Left ventricle myocardium superior (tissue), 1 donor: ENCODE measurements at places on chromosomes 1 and 21. TPM values are rescaled to one million over a fixed set of nuclear protein-coding genes. Genes with fewer than 3 reads are reported as not detected.

GRCh38 chr1:245807954-245808719, 653.4 kb downstream of the KIF26B start:
- DNase-seq: no peak

DNA sequence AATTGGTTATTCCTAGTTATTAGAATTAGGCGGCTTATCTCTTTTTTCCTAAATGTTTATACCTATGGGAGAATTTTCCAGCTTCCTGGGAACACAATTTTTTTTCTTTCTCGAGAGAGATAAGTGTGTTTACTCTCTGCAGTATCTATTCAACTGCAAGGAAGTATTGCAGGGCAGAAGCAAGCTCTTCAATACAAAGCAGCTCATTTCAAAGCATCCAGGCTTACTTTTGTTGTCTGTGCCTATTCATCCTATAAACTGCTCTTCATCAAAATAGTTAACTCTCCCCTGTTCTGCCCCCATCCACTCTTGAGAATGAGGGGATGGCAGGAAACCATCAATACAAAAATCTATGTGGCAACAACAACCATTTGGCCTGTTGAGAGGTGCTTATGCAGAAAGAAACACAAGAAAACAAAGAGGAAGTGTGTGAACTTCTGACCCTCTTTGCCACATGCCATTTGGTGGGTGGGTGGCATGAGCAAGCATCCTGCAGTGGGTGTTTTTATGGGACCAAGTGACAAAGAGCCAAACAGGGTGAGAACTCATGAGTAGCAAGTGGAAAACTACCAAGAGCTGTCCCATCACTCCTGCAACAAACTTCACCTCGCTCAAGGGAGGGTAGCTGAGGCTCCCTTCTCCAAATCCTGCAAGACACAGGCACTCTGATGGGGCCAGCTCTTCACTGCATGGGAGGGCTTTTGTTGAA, 50.6 kb upstream of the MRPS6 start:
- DNase-seq: no peak

DNA sequence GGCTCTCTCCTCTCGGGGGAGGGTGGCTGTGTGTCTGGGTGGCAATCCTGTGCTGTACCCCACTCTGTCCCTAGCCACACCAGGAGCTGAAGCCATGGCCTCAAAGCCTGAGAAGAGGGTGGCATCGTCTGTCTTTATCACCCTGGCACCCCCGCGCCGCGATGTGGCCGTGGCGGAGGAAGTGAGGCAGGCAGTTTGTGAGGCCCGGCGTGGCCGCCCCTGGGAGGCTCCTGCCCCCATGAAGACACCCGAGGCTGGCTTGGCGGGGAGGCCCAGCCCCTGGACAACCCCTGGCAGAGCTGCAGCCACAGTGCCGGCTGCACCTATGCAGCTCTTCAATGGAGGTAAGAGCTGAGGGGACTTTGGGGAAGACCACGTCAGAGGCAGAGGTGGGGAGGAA, 6.3 kb downstream of the FBLIM1 start:
- no peak for DNase-seq

DNA sequence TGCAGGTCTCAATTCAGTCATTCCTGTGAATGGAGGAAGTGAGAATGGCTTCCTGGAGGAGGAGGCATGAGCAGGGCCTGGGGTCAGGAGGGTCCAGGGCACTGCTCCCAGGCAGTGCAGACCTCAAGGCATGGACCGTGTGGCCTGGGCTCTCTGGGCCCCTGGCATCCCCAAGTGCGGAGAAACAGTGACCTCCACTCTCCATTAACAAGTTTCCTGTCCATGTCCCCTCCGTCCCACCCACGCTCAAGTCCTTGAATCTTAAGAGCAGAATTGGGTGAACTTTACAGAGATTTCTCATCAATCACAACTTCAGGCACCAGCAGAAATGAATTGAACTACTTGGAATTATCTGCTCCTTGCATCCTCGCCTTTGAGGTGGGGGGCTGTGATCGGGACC, 211.1 kb downstream of the NPHP4 start:
- DNase-seq: no peak

GRCh38 chr1:13683206-13683605, 16.8 kb upstream of the PRDM2 start:
- no peak for DNase-seq

FAM177B gene
- total RNA-seq: not detected

DNA sequence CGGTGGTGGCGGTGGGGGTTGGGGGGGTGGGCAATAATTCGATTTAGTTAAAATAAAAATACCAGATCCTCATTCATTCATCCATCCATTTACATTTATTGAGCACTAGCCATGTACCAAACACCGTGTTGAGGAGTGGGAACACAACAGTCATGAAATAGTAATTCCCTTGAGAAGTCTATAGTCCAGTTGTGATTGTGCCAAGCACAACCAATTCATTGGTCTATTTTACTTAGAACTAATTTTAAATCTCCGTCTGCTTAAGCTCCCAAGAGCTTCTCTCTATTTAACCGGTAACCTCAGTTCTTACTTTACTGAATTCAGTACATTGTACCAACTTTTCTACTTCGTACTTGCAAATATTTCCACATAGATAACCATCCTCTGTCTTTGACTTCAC, 38.4 kb downstream of the WARS2 start:
- DNase-seq: no peak

DNA sequence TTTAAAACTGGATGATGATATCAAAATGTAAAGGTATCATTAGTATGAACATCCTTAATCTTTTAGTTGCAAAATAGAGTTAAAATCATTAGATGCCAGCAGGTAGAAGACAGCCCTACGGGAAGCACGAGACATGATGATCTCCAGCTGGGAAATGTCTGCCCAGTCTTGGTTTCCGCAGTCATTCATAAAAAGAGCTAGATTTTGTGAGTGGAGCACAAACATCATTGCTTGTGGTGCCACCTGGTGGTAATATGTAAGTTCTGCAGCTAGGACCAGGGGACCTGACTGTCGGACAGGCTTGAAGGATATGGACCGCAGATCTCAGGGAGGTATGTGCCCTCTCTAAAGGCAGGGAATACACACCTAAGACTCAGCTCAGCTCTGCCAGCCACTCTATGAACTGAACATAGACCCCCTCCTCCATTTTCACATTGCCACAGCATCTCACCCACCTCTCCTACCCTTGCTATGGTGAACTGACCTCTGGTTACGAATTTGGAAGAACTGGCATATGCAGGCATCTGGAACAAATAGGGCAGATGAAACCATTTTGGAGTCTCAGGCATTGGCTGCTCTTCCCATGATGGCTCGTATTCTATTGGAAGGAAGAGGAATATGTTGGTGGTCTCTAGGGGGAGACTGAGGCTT, 9.2 kb downstream of the FCMR start:
- peak; percentile 41 for DNase-seq

DNA sequence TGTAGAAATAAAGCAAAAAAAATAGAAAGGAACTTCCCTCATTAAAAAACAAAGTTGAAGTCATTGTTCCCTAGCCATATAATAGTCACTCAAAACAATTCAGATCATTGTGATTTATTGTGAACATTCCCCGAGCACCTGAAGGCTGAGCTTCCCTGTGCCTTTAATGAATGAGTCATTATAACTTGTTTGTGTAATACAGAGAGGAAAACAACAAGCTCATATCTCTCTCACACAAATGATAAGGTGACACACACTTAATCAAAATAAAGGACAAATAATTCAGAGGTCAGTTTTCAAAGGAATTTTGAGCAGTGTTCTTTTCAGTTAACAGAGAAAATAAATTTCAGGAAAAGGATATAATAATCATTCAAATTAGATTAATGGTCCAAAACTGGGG, 326.2 kb downstream of the DUSP10 start:
- no peak for DNase-seq

ARHGAP30 gene
- 3.7 TPM for total RNA-seq

GRCh38 chr1:96843196-96843595, 121.6 kb downstream of the PTBP2 start:
- no peak for DNase-seq

GRCh38 chr1:71785450-71785849, 496.9 kb downstream of the NEGR1 start:
- no peak for DNase-seq

ASPM gene
- total RNA-seq: 0.40 TPM

- no peak for DNase-seq
Observed at GRCh38 chr1:85316321-85316720, 39.9 kb upstream of the BCL10 start.

GRCh38 chr1:170271430-170272161, 125.8 kb downstream of the NTMT2 start:
- DNase-seq: no peak

- DNase-seq: peak; percentile 83
Observed at GRCh38 chr1:159936273-159936904, 9.0 kb downstream of the IGSF9 start.

- DNase-seq: no peak
Observed at GRCh38 chr1:187070076-187070475, 241.3 kb downstream of the PLA2G4A start.

SELE gene
- total RNA-seq: 0.92 TPM

GRCh38 chr1:111739925-111740765, 950 bp upstream of the INKA2 start:
- DNase-seq: peak; percentile 86

DNA sequence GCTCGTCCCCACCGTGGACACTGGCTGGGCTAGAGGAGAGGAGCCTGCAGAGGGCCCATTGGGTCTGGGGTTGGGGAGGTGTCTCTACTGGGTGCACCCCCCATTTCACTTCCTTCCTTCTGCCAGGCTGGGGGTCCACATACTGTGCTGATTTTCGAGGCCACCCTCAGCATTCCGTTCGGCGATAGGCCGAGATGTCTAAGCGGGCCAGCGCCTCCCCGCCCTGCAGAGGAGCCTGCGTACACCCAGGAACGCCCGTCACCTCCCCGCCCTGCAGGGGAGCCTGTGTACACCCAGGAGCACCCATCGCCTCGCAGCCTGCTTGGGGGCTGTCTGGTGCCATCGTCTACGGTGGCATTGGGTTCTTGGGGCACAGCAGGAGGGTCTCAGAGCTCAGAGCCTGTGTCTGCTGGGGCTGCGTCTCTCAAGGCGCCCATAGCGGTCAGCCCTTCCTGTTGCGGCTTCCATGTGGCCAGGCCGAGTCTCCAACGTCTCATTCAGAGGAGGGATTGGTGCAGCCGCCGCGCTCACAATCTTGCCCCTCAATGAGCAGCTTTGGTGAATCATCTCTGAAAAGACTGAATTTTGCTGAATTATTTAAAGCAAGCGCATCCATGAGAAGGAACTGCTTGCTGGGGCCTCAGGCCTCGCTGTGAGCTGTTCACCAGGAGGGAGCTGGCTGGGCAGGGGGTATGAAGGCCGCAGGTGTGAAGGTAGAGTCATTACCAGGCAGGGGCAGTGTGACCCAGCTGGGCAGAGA, 30.7 kb upstream of the AGPAT3 start:
- no peak for DNase-seq

- no peak for DNase-seq
Observed at GRCh38 chr1:29249170-29249691, 12.9 kb downstream of the PTPRU start.

SGIP1 gene
- 2.9 TPM for total RNA-seq

DNA sequence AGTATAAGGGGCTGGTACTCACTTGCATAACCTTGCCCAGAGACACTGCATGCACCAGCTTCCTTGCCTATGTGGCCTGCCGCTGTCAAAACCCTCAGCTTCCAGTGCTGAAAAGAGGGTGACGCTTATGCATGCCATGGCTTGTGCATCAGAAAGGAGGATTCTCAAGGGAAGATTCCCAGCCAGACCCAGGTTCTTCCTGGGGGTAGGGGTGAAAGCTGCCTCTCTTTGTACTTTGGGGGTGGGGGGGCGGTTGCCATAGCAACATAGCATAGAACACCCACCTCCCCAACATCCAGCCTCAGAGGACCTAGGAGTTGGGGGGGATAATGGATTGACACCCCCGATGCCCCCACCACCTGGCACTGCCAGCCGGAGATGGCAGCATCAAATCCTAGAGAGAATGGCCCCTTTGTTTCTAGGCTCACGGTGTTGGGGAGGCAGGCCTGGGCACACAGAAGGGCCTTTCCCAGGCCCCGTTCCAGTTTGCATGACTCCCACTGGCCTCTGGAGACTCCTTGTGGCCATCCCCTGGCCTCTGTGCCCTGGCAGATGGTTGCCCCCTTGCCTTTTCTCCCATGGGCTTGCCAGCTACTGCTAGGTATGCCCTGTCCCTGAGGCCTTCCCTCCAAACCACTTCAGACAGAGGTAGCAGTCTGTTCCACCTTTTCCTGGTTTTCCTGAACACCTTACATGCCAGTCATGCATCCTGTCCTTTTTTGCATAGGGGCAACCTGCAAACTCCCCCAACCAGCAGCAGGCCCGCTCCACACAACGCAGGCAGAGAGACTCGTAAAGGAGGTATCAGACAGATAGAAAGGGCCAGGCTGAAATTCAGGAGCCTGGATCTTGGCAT, 44.6 kb downstream of the RHBG start:
- no peak for DNase-seq

DNA sequence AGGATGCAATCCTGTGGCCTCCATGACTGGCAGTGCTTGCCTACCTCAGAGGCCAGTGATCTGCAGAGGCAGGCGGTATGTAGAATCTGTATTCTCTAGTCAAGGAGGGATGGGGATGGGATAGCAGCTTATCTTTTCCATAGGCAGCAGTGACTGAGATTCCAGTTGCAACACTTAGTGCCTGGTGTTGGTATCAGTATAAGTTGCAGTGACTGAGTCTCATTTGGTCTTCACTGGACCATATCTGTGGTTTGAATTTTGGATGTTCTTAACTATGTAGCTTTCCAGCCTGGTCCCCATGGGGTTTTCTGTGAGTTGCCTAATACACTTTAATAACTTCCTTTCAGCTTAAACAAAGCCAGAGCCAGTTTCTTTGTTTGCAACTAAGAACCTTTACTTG, 16.5 kb downstream of the DYRK1A start:
- DNase-seq: no peak

IGSF3 gene
- 11.7 TPM for total RNA-seq

C1orf141 gene
- not detected for total RNA-seq

CHIA gene
- total RNA-seq: not detected

- no peak for DNase-seq
Observed at GRCh38 chr1:70051926-70052325, 153.5 kb downstream of the LRRC40 start.

FMO1 gene
- 0.59 TPM for total RNA-seq

DNA sequence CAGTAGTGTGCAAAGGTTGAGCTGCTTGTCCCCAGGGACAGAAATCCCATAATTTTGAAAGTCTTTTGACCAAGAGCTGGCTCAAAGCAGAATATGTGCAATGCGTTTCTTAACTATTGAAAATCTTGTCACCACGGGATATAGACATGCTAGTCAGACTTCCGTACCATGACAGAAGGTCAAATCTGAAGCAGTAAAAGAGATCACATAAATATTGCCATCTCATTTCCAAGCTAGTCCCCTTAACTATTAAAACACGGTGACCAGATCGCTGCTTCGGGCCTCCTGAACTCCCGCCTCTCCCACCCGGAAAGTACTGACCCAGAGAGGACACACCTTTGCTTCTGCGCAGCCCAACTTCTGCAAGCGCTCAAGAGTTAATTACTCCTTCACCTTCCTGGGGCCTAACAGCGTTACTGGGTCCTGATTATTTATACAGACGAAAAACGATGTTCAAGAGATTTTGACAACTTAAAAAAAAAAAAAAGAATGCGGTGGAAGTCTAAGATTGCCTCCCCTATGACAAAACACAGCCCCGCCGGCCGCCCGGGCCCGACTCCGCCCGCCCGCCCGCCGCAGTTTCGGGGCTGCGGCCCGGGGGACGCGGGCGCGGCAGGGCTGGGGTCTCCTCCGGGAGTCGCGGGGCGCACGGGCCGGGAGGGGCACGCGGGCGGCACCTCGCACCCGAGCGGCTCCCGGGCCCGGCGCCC, 692 bp downstream of the SORT1 start:
- DNase-seq: no peak

DTL gene
- total RNA-seq: 0.79 TPM

CELA3B gene
- total RNA-seq: not detected
